Myocyte (in vitro differentiated cells): ENCODE measurements at places on chromosomes 13 and 19. TPM values are rescaled to one million over a fixed set of nuclear protein-coding genes. Genes with fewer than 3 reads are reported as not detected.

DNA sequence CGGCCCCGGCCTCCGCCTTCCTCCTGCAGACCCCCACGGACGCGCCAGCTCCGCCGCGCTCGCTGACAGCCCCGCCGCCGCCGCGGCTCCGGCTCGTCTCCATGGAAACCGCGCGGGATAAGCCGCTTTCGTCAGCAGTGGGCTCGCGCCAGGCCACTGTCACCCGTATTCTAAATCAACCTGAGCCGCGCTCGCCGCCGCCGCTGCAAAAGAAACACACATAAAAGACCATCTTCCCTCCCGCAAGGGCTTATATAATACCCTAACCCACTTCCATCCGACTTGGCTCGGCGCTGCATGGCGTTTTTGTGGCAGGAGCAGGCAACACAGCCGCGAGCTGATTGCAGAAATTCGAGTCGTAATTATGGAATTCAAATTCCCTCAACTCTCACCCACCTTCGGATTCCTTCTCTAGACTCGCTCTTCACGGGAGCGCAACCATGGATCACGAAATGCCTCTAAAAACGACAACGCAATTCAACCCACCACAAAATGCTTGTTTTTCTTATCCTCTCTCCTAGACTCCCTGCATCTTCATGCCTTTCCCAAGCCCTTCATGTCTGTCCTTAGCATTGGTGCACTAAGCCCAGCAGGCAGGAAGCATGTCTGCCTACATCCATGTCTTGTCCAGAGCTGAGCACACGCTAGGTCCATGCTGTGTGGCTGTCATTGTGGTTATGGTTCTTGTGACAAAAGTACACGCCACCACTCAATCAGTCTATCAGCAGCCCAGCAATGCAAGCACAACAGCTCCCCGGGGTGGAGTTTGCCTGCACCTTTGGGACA is at the start of gene AMER2:
Gene AMER2, minus strand, starts transcription at position 772 of the 786 bp plus-strand sequence. Its CDS starts 669 bp downstream, at position 103.
- no peak for DNase-seq

- no peak for DNase-seq
These were observed 11.0 kb downstream of the ACTMAP start for GRCh38 chr19:40739030-40739839.

DNA sequence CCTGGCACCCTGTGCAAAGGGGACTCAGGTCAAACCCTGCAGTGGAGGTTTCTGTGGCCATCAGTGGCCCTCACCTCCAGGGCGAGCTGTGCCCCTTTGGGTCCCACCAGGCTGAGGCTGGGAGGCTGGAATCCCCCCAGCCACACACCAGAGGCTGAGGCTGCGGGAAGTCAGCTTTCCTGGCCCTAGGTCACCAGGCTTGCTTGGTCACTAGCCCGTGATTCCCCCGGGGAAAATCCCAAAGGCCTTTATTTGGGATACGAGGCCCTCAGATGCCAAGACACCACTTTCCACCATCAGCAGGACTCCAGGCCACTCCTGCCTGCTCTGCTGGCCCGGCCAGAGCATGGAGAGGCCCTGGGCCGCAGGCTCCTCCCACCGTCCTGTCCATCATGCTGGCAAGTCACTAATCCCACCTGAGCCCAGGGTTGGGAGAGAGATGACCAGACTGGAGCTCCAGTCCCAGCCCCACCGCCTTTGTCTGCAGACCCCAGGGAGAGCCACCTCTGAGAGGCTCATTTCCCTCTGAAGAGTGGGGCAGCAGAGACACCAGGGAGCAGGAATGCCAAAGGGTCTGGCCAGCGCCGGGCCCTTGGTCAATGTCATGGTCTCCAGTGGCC is 4.7 kb downstream of the NKPD1 start:
- no peak for DNase-seq

SULT2A1 gene
- total RNA-seq, result not detected in 2 replicates

GRCh38 chr13:39144391-39144790 is 106.1 kb downstream of the NHLRC3 start:
- DNase-seq, result no peak

DNA sequence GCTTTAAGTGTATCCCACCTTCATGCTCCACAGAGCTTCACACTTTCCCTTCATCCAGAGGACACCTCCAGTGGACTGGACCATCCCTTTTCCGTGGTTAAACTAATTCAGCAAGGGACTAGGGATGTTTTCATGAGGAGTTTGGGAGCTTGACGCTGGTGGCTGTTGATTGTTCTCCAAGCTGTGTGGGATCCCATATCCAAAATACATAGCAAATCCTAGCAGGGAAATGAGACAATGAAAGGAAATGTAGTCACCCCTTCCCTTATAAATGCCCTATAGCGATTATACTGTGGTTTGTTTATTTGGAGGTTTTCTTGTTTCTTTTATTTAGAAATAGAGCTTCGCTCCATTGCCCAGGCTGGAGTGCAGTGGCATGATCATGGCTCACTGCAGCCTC is 31.6 kb upstream of the DPRX start:
- DNase-seq, result no peak

DNA sequence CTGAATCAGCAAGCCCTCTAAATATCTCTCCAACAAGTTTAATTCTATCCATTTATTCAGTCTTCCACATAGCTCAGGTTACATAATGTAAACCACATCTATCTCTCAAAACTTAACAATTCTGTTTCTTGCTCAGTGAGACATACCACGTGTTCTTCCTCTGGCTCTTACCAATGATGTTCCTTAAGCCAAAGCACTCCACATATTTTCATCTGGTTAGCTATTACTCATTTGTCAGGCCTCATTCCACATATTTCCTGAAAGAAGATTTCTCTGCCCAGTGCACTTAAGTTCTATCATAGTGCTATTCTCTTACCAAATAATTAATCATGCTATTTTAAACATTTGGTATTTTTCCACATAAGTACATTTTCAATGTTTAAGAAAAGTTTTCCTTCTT is 403.3 kb upstream of the ATXN8OS start:
- no peak for DNase-seq

GJB2 gene
- total RNA-seq, result 0.05 and 0.40 TPM in 2 replicates

- no peak for DNase-seq
These were observed 47.3 kb downstream of the BRCA2 start for GRCh38 chr13:32362574-32362973.

SPACA7 gene
- total RNA-seq, result not detected in 2 replicates

DNA sequence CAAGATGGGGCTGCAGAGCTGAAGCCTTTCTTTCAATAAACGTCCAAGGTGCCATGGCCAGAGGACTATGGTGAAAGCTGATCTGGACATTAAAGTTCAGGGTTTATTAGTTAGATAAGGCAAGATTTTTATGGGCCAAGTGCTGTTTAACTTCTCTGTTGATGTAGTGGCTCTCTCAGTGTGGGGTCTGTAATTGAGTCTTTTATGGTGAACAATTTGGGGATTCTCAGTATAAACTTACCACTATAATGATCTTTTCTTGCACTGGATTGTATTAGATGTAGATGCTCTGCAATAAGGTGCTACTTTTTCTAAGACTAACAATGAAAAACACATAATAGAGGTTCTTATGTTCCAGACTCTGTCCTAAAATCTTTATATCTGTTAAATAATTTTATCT is 190.1 kb upstream of the KLF12 start:
- no peak for DNase-seq

TNFSF13B gene
- total RNA-seq, result 1.8 and 2.5 TPM in 2 replicates

DNA sequence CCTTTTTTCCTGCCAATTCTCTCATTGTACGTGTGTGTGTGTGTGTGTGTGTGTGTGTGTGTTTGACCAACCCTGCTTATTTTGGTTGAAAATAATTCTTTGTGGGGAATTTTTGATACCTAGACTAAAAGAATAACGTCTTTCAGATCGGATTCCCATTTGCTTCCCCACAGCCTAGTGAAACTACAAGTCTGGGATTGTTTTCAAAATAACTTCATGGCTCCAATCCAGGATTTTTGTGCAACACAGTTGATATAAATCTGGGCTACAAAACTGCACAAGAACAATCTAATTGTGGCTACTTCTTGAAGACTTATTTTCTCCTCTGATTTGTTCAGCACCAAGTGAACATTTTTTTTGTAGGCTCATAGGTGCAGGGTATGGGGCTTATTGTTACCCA is 332.8 kb upstream of the MIR17HG start:
- no peak for DNase-seq

DNA sequence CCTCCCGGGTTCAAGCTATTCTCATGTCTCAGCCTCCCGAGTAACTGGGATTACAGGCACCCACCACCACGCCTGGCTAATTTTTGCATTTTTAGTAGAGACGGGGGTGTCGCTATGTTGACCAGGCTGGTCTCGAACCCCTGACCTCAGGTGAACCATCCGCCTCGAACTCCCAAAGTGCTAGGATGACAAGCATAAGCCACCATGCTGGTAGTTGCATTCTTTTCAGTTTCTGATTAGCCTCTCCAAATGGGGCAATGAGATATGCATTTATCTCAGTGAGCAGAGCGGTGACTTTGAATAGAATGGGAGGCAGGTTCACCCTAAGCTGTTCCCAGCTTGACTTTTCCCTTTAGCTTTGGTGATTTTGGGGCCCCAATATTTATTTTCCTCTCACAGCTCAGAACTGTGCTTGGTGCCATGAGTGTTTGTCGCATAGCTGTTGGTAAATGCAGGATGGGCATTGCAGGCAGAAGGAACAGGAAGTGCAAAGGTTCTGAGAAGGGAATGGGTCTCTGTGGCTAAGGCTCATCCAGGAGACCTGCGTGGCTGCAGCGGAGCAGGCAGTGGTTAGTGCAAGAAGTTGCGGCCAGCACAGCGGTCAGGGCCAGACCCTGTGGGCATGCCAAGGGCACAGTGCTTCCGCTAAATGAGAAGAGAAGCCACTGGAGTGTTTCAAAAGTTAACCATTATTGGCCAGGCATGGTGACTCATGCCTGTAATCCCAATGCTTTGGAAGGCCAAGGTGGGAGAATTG is 20.7 kb downstream of the LYPD3 start:
- DNase-seq, result no peak

DNA sequence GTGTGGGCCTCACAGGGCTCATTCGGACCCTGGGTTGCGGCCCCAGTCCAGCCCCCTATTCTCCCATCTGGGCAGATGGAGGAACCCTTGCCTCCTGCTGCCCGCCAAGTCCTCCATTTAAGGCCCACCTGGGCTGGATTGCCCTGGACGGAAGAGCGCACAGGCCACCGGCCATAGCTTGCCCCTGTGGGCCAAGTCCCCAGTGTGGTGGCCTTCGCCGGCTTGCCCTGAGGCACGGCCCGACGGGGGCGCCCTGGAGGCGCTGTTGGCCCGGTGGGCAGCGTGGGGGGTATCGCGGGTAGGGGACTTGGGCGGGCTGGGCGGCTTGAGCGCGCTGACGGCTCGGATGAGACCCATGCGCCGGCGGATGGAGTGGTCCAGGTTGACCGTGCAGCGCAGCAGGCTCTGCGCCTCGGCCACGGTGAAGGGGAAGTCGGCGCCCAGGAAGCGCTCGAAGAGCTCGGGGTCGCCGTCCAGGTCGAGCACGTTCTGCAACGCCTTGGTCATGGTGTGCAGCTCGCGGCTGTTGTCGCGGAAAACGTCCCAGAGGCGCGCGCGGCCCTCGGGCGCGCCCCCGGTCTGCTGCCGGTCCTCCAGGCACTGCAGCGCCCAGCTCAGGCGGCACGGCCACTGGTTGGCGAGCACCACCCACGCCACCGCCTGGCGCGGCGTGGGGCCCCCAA is 8.8 kb downstream of the NKPD1 start:
- DNase-seq, result no peak

- DNase-seq, result no peak
These were observed 3.9 kb downstream of the IGSF23 start for GRCh38 chr19:44617110-44617880.

DNA sequence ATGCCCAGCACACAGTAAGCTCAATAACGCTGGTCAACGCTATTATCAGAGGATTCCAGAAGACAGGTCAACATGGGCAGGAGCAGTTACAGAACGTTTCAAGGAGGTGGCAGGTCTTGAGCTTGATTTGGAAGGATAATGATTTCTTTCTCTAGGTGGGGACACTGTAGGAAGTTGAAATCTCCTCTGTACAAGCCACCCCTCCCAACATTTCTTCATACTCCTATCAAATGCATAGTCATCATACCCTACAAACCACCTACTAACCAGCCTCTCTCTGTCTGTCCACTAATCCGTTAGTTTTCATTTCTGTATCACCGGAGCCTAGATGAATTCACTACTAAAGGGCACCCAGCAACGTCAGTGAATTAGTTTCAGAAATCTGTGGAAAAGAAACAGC is 1.3 kb downstream of the ATP7B start:
- no peak for DNase-seq

GRIK5 gene
- 0.13 TPM in 1 of 2 replicates, not detected in the other for total RNA-seq
